Right cardiac atrium (tissue), 5 donors: ENCODE measurements at places on chromosomes 6 and 20. TPM values are rescaled to one million over a fixed set of nuclear protein-coding genes. Genes with fewer than 3 reads are reported as not detected.

DNA sequence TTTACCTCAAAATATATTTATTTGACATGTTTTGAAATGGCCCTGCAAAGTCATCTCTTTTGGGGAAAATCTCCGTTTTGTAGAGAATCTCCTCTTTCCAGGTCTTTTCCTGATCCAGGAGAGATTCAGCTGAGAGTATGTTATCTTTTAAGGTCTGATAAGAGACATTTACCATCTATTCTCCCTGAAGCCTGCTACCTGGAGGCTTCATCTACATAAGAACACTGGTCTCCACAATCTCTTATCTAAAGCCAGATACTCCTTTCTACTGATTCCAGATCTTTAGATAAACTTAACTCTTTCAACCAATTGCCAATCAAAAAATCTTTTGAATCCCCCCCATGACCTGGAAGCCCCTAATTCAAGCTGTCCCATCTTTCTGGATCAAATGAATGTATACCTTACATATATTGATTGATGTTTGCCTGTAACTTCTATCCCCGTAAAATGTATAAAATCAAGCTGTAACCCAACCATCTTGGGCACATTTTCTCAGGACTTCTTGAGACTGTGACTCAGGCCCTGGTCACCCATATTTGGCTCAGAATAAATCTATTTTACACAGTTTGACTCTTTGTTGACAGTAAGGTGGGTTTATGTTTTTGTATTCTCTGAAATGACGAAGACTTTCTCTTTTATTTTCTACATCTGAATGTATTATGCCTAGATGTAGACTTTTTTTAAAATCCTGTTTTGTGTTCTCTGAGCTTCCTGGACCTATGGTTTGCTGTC, 95.5 kb downstream of the ECT2L start:
- no peak for DNase-seq

- DNase-seq, result no peak
Observed at GRCh38 chr6:99434702-99435530, 9.8 kb upstream of the PNISR start.

DNA sequence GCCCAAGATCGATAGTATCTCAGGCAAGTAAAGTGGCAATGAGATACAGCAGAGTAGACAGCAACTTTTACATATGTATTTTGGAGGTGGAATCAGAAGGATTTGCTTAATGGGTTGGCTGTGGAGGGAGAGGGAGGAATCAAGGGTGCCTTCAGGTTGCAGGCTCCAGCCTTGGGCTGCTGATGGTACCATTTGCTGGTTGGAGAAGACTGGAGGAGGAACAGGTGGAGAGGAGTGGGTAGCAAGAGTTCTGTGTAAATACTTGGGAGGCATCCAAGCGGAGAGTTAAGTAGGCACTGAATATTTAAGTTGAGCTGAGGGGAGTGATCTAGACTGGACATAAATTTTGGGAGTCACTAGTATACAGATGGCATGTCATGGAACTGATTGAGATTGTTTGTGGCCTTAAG, 5.2 kb downstream of the BICRAL start:
- no peak for DNase-seq

GRCh38 chr6:140372064-140372463, 997.6 kb upstream of the CITED2 start:
- no peak for DNase-seq

DNA sequence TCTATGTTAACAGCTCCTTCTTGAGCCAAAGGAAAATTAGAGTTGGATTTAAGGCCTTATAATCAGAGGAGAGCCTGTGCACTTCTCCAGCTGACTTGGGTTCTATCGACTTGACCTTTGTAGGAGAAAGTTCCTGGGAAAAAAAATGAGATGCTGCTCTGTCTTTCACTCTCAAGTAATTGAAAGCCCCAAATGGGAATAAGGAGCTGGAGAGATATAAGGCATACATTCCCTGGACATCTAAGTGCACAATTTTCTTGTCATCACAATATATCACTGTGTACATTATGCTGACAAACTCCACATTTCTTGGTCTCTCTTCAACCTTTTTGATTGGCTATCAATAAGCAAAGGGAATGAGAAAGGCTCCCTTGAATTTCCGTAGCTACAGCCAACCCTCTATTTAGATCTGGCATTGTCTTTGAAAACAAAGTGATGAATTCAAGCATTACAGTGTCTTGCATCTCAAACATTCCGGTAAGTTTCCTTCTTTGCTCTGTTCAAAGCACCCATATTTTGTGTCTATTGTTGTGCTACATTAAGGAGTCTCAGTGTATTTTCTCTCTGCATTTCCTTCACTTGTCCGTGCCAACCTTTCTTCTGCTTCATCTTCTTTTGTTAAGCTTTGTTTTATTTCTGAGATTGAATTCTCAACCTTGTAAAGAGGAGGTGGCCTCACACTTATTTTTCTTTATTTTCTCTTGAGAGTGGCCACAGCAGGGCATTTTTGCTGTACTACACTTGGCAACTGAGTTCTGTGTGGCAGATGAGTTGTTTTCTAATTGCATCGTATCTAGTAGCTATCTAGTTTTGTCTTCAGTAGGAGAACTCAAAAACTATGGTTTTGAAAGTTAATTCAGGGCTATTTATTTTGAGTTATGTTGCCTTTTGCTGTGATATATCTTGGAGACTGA, 450.3 kb upstream of the MAN1A1 start:
- no peak for DNase-seq

GRCh38 chr6:147617366-147617765, 108.9 kb downstream of the SAMD5 start:
- DNase-seq, result no peak

- DNase-seq, result no peak
Observed at GRCh38 chr6:149046164-149046821, 271.2 kb upstream of the TAB2 start.

DNA sequence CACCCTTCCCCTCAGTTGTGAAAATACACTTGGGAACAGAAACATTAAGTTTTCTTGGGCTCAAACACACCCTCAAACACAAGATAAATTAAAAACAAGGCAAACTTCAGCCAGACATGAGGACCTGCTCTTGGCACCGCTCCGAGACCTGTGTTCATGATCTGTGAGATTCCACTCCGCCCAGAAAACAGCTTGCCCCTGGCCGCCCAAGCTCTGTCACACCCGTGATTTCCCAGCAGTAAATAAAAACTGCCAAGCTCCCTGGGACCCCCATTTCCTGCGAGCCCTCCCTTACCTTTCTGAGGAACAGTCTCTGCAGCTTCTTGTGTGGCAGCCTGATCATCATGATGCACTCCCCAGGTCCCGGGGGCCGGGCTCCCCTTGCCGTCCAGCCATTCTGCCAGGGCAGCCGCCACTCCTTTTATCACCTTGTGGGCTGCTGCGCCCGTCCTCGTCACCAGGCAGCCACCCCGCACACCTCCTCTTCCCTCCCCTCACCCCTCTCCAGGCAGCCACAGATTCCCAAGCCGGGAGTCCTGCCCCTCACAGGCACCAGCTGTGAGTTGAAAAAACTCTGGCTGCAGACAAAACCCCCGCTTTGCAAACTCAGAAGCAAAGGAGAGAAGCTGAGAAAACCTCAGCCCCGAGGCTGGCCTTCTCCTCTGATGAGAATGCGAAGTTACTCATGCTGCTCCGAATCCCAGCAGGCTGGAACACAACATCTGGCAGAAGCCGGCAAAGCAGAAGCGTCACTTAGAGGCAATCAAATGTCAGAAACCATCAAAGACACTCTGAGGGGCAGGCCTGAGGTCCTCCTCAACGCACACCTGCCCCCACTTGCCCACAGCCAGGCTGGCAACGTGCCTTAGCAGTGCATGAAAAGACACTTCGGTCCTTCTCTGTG, 130.4 kb upstream of the RPS6KA2 start:
- no peak for DNase-seq

SNX3 gene
- 210 TPM for total RNA-seq

DNA sequence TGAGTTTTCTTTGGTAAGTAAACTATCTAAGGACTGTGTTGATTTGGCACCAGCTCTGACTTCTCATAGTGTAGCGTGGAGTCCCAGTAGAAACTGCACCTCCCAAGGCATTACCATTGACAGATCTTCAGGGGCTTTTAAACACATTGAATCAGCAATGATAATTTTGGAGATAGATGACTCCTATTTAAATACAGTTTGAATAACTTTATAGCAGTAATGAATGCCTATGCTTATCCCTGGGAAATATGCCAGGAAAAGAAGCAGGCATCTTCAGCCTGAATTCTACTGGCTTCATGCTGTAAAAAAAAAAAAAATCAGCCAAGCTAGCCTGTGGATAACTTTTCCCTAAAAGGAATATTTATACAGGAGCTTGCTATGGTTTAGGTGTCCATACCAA, 895.9 kb downstream of the EYS start:
- DNase-seq, result no peak

GRCh38 chr6:33622456-33623431, 1.6 kb downstream of the ITPR3 start:
- no peak for DNase-seq

HCK gene
- 5.1 TPM for total RNA-seq

HTR1E gene
- not detected for total RNA-seq

COL21A1 gene
- 18.5 TPM for total RNA-seq

GRCh38 chr6:44022671-44023352, 104.4 kb downstream of the MRPL14 start:
- DNase-seq, result peak; percentile 21

DNA sequence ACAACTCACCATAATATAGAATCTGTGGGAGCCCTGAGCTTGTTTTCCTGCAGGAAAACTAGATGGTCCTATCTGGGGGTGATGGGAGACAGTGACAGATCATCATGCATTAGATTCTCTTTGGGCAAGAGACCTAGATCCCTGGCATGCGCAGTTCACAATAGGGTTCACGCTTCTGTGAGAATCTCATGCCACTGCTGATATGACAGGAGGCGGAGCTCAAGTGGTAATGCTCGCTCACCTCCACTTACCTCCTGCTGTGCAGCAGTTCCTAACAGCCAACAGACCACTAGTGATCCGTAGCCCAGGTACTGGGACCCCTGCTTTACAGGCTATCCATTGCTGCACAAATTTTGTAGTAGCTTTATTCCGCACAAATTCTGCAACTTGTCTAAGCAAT, 84.5 kb downstream of the HIVEP2 start:
- DNase-seq, result no peak

- no peak for DNase-seq
Observed at GRCh38 chr6:36362551-36363370, 24.7 kb downstream of the ETV7 start.

MAP3K5 gene
- 7.3 TPM for total RNA-seq

GRCh38 chr6:80003826-80004172, 650 bp upstream of the TTK start:
- DNase-seq, result peak; percentile 47

SCRT2 gene
- total RNA-seq, result not detected

HRH3 gene
- not detected for total RNA-seq

TNFRSF6B gene
- total RNA-seq, result 1.4 TPM
